ENCODE measurements at places on chromosomes 2 and 18.

- DNase-seq = no peak
These were observed 1.9 kb upstream of the NAB1 start for GRCh38 chr2:190646780-190647522.

GRCh38 chr2:231452799-231453508 is 11.3 kb downstream of the NCL start:
- DNase-seq = no peak

GRCh38 chr18:25019086-25019860 is 332.7 kb downstream of the ZNF521 start:
- no peak for DNase-seq

DNA sequence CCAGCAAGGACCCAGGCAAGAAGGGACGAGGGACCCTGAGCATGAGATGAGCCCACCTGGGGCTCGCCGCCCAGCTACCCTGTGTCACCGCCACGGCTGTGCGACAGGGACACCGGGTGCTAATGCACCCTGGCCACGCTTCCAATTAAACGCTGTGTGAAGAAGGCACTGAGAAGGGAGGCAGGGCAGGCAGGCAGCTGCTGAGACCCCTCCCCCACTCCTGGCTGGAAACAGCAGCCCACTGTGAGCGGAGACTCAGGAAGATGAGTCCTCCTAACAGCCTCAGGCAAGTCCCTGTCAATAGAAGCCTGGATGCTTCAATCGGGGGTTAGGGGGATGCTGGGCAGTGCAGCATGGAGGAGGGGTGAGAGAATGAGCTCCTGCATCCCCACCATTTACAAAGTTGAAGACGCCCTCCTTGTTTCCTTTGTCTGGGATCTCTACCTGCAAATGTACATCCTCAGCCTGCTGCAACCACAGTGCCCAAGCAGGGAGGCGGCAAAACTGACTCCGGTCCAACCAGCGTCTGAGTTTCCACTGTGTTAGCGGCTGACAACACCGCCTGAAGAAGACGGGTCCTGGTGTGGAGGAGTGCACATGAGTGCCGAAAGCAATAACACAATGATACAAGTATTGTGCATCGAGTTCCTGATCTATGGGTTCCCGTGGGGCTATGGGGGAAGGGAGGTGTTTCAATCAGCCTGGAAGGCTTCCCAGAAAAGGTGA is 12.8 kb downstream of the TMEM163 start:
- DNase-seq = no peak

DNA sequence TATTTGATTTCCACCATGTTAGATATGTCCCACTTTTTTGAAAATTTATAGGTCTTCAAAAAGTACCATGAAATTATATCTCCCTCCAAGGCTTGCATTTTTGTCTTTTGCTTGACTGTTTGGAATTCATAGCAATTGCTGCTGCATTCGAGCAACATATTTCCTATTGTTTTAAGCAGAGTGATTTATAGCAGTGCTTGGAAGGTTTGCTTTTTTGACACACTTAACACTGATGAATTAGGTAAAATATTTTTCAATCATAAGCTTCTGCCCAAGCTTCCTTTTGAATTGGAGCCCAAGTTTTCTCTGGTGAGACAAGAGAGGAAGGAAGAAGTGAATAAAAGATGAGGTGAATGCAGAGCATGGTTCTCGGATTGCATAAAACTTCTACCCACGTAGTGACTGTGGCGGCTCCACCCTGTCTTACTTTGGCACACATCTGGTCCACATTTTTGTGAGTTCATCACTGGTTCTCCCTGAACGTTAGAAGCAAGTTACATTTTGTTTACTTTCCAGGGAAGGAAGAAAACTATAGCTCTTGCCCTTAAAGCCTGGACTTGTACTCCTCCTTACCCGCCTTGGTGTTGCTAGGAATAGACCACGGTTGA is 667.0 kb downstream of the TSN start:
- no peak for DNase-seq

- DNase-seq = no peak
These were observed 5.9 kb upstream of the RALB start for GRCh38 chr2:120246546-120247300.
